ENCODE measurements at places on chromosomes 7 and 10.
A peak's percentile ranks its signal among the peaks of the same experiment; 100 is the strongest.

- no peak for DNase-seq
Observed at GRCh38 chr10:128631801-128632241, 505.6 kb upstream of the MKI67 start.

GRCh38 chr7:104906556-104906955, 107.4 kb upstream of the KMT2E start:
- DNase-seq: no peak

DNA sequence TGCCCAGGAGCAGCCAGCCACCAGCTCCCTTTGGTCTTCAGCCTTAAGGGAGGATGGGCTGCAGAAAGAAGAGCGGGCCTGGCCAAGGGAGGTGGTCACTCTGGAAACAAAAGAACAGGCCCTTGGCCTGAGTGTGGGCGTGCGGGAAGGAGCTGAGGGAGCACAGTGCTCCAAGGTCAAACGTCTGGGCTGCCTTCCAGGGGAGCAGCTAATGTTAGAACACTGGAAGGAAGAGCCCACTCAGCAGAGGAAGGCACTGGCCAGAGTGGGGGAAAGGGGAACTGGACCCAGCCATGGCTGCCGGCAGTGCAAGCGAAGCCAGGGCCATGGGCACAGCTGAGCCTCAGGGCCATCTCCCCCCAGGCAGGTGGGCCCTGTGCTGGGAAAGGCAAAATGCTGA, 42.7 kb downstream of the FAM53B start:
- DNase-seq: no peak

DNA sequence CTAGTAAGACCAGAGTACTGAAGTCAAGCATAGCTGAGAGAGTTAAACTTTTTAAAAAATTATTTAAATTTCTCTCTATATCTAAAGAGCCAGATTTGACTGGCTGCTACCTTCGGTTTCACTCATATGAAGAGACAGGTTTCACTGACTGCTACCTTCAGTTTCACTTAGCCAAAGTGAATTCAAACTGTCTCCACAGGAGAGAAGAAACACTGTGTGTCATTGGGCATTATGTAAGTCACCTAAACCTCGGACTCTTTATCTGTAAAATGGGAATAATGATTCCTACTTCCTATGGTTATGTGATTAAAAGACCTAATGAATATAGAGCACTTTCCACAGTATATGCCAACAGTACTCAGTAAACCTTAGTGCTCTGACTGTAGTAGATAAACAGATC, 41.6 kb upstream of the MET start:
- no peak for DNase-seq

- no peak for DNase-seq
Observed at GRCh38 chr10:97261183-97261582, 31.3 kb downstream of the ARHGAP19 start.

- peak; percentile 31 for DNase-seq
Observed at GRCh38 chr10:114550756-114551635, 107.1 kb downstream of the ABLIM1 start.

DNA sequence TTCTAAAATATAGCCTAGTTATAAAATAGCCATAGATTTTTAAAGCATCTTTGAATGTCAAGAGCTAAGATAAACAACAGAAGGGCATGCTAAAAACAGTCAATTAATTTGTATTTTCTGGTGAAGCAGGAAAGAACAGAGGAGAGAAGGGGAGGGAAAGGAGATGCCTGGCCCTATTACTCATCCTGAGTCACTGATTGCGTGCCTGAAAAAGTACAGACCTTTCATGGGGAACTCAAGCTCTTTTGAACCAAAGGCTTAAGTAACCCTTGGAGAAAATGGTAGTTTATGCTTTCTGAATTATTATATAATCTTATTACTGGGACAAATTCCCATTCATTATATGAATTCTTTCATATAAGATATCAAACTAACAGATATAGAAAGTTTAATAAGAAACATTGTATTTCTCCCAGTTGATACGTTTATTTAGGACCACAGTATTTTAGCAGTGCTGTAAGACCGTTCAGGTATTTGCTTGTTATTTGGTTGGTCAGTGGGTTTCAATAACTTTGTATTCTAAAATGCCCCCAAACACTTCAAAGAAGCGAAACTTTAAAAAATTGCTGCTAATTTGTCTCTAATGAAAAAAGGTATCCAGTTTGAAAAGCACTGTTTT, 151.3 kb downstream of the HGF start:
- no peak for DNase-seq

DNA sequence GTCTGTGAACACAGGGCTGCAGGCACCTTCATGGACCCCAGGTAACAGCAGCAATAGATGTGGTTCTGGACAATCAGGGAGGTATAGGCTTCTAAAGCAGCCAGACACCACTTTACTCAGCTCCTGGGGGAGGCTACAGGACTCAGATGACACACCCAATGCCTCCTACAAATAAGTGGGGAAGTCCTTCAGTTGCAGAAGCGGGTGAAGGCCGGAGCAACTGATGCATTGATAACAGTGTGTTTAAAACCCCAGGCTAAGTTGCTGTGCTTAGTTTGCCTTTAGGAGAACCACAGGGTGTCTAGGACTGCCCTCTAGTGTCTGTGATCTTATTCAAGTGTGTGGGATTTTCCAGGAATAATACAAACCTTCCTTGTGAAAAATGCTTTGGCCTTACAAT, 5.9 kb upstream of the ITGA8 start:
- DNase-seq: no peak

DNA sequence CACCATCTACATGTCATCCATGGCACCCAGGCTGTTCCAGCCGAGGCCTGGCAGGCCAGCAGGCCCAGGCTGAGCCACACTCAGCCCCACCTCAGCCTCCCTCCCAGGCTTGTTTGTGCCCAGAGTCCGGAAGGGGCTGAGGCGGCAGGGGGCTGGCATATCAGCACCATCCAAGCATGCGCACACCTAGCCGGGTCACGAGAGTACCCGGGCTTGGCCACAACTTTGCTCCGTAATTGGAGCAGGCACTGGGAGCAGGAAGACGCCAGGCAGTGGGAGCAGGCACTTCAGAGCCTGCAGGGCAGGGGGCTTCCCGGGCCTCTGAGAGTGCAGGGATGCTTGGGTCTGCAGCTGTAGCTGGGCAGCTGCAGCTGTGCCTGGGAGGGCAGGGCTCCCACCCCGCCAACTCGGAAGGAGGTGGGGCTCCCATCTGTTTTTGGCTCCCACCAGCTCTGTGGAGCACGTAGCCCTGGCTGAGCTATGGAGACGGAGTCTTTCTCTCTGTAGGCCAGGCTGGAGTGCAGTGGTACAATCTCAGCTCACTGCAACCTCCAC, 15.2 kb upstream of the TSPAN15 start:
- DNase-seq: no peak

GRCh38 chr10:49177391-49178355, 10.5 kb downstream of the TMEM273 start:
- no peak for DNase-seq

DNA sequence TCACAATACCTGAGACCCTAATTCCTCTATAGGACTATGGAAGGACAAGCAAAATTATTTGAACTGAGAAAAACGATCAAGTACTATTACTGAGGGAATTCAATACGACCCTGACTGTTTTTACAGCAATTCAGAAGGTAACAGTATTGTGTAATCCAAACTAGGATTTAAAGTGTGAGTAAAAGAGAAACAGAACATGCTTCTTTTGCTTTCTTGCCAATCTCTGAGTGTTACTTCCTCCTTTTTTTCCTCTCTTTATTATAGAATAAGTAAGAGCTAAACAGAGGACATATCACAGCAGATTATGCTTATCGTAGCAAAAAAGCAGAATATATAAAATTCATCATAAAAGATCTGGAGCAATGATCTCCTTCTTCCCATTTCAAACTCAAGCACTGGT, 292.1 kb downstream of the THSD7A start:
- no peak for DNase-seq

GRCh38 chr10:35347121-35347562, 10.8 kb downstream of the CCNY start:
- no peak for DNase-seq

GRCh38 chr7:68407460-68407859, 1190.8 kb upstream of the AUTS2 start:
- no peak for DNase-seq

DNA sequence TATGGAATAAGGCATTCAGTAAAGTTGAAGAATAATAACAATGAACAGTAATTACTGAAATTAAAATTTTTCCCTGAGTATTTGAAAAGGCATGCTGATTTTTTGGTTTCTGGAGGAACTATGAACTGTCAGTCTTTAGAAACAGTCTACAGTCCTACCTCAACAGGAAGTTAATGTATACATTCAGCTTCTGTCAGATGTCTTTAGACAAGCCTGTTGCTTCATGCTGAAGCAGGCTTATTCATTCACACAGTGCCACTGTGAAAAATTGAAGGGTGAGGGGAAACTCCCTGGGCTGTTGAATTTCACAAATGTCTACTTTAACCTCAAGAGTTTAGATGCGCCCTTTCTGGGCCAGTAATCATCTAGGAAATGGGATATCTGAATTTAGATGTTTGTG, 3.5 kb downstream of the NRF1 start:
- no peak for DNase-seq

DNA sequence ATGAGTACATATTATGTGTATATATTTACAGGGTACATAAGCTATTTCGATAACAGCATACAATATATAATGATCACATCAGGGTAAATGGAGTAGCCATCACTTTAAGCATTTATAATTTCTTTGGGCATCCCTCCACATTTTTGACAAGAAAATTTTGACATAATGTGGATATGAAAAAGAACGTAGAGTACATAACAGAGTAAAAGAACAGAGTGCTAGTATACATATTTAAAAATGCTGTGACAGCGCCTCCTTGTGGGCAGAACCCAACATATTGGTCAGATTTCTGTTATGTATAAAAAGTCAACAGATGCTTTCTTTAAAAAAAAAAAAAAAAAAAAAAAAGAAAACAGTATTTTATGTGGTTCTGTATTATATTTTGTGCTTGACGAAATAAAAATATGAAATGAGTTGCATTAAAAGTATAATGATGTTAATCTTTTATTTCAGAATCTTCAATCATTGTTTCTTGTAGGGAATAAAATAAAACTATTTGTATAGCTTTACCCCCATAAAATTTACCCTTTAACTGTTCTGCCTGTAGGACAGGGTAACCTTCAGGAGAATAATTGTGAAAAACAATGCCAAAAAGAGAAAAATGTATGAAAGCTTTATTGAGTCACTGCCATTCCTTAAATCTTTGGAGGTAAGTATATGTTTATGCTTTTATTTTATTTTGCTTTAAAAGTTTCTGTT, 18.3 kb upstream of the HBP1 start:
- peak; percentile 58 for DNase-seq

GRCh38 chr7:11297764-11298163, 324.1 kb downstream of the PHF14 start:
- no peak for DNase-seq

DNA sequence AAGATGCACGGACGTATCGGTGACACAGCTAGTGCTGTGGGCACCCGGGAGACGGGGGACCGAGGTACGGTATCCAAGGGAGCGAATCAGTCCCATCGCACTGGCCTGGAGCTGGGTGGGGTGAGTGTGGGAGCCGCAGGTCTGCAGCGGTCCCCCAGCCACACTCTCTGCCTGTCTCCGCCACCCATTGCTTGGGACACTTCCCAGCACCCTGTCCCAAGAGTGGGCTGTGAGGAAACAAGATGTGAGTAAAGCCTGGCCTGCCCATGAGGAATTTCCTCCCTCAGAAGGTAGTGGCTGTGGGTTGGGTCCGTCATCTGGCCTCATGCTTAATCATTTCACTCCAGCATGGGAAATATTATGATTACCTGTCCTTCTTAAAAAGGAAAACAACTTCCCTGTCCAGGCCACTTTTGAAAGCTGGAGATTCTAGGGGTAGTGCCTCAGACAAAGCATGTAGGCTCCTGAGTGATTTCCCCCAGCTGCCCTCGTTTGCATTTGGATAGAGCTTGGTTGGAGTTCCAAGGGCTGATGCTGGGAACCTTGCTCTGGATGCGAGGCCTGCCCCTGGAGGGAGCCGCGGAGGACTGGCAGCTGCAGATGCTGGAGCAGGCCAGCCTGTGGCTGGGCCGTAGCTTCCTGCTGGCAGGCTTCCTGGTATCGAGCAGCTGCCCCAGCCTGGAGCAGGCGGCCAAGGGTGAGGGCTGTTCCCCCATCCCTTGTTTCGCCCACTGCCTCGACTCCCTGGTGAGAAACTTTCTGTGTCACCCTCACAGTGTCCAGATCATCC, 6.2 kb upstream of the ACTR3C start:
- peak; percentile 26 for DNase-seq

GRCh38 chr7:70240873-70241272, 642.6 kb downstream of the AUTS2 start:
- DNase-seq: no peak

DNA sequence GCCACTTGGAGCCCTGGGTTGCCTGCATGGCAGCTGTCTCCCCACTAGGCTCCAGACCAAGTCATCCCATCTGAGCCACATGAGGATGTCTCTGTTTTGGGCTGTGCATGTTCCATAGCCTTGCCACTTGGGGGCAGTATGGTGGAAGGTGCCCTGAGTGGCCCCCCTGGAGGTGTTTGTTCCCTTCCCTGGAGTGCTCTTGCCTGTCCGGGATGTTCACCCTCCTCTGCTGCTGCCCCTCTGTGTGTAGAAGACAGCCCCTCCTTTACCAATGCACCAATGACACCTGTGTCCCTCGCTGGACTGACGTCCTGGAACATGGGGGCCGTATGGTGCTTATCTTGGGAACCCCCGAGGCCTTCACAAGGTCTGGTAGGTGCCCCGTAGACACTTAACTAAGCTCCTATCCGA, 100.2 kb downstream of the ACTR3B start:
- DNase-seq: no peak

GRCh38 chr10:90007226-90007625, 305.8 kb downstream of the KIF20B start:
- no peak for DNase-seq

GRCh38 chr7:77382532-77382931, 33.6 kb downstream of the GSAP start:
- DNase-seq: no peak

- DNase-seq: no peak
Observed at GRCh38 chr7:134071355-134072331, 55.5 kb upstream of the LRGUK start.

GRCh38 chr7:111931958-111932357, 274.2 kb downstream of the DOCK4 start:
- no peak for DNase-seq

- DNase-seq: no peak
Observed at GRCh38 chr7:128757203-128757602, 18.0 kb downstream of the CALU start.

- DNase-seq: no peak
Observed at GRCh38 chr10:69842020-69842419, 40.3 kb downstream of the COL13A1 start.

- DNase-seq: no peak
Observed at GRCh38 chr7:128243273-128243672, 2.2 kb downstream of the LEP start.

GRCh38 chr7:77910124-77910523, 111.6 kb downstream of the PHTF2 start:
- no peak for DNase-seq

DNA sequence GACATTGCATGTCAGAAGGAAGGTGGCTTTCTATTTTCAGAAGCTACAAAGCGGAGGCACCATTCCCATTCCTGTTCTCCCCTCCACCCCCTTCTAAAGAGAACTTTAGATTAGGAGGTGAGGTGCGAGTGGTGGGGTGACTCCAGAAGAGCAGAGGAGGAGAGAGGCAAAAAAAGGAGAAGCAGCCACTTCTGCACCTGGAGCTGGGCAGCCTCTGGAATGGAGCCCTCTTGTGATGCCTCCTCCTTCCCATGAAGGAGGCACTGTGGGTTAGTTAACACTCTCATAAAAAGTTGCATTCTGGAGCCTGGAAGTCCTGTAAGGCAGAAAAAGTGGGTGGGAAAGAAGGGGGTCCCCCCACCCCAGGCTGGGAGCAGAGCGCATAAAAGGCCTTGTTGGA, 4.8 kb downstream of the PTF1A start:
- DNase-seq: no peak

GRCh38 chr10:93541402-93542357, 24.8 kb upstream of the FFAR4 start:
- no peak for DNase-seq

GRCh38 chr7:76304888-76305375, 2.5 kb downstream of the HSPB1 start:
- DNase-seq: no peak
